Choroid plexus epithelial cell (primary cell): ENCODE measurements at places on chromosomes 2 and 18.

DNA sequence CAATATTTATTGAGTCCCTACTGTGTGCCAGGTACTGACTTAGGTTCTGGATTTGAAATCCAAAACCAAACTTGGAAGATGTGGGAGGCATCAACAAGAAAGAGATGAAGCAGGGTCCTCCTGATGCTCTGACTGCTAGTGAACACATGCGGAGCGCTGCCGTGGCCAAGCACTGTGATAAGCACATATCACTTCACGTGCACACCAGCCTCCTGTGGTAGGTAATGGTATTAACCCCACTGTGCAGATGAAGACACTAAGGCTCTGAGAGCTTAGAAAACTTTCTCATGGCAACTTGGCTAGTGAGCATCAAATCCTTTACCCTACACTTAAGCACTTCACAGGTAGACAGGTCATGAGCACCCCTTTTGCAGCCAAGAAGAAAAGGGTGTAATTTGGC lies 216.1 kb downstream of the HAUS1 start:
- no peak for DNase-seq

DNA sequence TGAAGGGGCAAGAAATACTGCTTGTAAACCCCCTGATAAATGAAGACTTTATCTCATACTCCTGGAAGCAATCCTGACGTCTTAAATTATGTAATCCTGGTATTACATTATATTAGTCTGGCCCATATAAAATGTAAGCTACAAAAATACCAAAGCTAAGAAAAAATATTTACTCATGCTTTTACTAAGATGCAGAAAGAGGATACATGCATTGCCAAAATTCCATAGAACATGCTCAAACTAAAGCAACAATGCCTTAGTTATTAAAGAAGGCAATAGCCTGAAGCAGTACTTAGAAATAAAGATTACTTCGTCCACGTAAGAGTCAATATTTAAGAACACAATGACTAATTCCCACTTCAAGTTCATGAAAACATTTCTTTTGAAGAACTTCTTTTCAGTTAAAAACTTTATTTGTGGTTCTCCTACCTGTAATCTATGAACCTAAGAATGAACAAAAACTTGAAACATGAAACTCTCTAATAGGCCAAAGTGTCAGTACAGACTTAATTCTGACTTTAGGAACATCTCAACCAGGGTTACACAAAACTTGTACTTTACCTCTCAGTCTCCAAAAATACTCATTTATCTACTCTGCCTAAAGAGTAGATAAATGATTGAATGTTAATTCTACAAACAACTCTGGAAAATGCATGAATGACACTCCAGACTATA lies 117.3 kb downstream of the THADA start:
- DNase-seq, result no peak

- DNase-seq, result no peak
Measured at GRCh38 chr2:106142683-106143082, 51.4 kb downstream of the UXS1 start.

GRCh38 chr2:118878531-118879149 lies 31.2 kb upstream of the EN1 start:
- DNase-seq, result no peak

GRCh38 chr2:236912326-236913120 lies 173.2 kb upstream of the COPS8 start:
- no peak for DNase-seq

DNA sequence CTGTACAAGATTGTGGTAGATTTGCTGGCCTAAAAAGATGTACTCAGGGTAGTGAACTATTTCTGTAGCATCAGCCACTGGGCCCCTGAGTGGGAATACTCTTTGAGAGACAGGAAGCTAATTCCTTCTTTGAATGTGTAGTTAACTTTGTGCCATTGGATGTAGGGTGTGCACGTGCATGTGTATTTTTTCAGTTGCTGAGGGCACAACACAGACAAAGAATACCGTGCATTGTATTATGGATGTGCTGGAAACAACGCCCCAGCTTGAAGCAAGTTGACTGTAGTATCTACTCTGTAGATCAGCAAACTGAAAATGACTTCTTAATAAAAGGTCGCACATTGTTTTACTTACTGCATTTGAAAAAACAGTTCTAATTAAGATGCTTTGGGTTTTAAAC lies 14.1 kb downstream of the CRIM1 start:
- peak; percentile 9 for DNase-seq

DNA sequence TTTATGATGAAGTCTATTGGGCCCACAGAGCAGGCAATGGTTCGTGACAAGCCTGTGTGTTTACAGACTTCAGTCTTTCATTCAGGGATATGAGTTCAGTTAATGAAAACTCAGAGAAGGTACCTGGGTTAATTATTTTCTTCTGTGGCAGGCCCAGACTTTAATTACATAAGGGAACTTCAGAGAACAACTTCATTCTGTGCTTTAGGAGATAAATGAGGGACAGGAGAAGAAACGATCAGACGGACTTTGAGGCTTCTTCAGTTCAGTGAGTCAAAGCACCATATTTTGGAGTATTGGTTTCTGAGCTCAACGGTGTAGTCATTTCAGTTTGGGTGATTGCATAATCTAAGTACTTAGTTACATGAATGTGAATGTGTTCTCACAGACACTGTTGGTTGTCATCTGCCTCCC lies 203.0 kb upstream of the KCNJ3 start:
- DNase-seq, result no peak

DNA sequence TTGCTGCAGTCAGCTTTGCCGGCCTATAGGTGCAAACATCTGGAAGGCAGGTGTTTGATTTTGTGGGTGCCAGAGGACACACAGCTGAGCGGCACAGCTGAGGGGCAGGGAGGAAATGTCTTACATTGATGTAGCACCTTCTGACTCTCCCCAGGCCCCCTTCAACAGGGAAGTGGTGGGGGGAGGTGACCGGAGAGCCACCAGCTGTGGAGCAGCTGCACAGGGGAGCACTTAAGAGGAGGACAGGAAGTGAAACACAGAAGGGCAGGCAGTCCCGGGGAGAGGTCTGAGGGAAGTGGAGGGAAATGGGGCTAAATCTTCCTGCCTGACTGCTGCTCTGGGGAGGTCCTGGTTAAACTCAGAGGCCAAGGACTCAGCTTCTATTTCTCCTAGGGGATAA lies 409.1 kb downstream of the TNS1 start:
- no peak for DNase-seq

- DNase-seq, result no peak
Measured at GRCh38 chr2:136651456-136652010, 113.8 kb upstream of the THSD7B start.

DNA sequence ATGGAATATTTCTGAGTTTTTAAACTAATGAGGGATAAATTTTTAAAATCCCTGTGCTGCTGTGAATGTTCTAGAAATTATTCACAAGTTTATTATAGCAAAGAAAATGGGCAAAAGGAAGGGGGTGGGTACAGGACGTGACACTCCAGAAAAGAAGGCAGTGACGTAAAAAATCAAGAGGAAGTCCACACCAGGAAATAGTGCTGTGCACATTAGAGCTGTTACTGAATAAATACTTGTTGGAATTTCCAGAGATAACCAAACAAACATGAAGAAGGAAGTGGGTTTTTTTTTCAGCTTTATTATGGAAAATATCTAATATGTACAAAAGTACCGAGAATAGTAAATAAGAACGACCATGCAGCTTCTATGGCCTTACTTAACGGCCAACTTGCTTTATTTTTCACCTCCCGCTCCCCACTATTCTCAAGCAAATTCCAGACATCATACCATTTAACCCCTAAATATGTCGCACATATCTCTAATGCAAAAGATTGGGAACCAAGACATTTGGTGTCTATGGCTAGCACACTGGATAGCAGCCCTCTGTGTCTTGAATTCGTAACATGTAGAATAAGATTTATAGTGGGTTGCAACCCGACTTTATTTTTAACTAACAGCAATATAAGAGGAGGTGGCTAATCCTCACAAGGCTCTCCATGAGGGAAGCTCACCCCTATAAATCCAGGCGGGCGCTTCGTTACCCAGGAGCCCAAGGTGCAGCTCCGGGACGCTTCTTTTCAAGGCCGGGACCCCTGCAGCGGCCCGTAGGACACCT lies 580 bp upstream of the NDUFV2 start:
- peak; percentile 83 for DNase-seq
